Activated CD8-positive, alpha-beta memory T cell treated with anti-CD3 and anti-CD28 coated beads, Interleukin-2, amount 10 ng/mL, durations not matched to agents 7 days and 5 days (primary cell): ENCODE measurements at places on chromosomes 1 and 21.

DNA sequence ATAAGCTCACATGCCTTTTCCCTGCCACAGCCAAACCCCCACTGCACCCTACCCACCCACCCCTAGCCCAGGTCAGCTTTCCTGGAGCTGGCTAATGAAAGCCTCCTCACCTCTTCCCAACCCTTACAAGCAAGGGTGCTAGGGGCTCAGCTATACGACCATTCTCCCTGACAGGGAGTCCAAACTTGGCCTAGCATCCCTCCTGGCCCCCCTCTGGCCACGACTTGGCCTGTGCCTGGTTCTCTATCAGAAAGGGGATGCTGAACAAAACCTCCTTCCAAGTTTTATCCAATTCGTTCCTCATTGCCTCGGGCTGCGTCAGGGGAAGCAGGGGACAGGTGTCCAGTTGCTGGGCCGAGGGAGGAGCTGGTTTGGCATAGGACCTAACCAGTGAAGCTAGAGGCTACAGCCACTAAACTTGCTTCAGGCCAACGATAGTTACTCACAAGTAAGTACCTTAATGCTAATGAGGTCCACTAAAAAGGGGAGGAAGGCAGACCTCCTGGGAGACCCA lies 8.6 kb downstream of the TMEM81 start:
- no peak for DNase-seq

- no peak for DNase-seq
Observed at GRCh38 chr1:152182431-152182830, 23.4 kb upstream of the RPTN start.

- DNase-seq: no peak
Observed at GRCh38 chr1:65174585-65174984, 26.6 kb downstream of the AK4 start.

DNA sequence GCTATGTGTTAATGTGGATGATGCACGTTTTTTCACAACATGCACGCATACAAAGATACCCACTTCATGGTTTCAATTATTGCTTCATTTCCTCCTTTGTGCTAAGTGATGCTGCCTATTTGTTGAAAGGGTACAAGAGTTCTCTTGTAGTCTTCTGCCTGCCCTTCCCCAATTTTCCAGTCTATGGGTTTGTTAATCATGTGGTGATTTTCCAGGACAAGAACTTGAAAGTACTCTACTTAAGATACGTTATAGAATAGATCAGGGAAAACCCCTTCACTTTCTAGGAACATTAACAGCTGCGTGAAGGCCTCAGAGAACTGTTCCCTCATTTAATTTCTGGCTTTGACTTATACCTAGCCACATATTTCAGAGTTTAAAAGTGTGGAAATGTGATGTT lies 52.1 kb upstream of the SLC44A3 start:
- no peak for DNase-seq

- DNase-seq: no peak
Observed at GRCh38 chr21:46266946-46267345, 18.5 kb downstream of the MCM3AP start.

GRCh38 chr1:64745986-64746940 lies 1.4 kb downstream of the RAVER2 start:
- no peak for DNase-seq

GRCh38 chr21:35077975-35078374 lies 28.9 kb upstream of the RUNX1 start:
- DNase-seq: no peak

DNA sequence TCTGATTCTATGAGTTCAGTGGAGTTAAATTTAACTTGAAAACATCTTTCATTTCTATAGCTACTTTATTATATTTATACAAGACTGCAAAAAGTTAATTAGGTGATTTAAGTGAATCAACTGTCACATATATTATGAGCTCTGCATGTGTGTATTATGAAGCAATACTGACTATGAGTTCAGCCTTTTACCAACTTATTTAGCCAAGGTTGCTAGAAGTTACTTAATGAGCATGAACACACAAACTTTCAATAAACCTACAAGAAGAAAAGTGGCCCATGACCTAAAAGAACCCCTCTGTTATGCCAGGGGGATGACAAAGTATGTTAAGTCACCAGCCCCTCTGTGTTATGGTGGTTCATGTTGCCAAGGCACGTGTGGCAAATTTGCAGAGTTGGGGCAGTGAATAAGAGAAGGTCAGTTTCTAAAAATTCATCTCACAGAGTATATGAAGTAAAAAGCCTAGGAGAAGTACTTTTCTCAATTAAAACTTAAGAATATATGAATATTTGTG lies 86.7 kb upstream of the LYPLAL1 start:
- no peak for DNase-seq

DNA sequence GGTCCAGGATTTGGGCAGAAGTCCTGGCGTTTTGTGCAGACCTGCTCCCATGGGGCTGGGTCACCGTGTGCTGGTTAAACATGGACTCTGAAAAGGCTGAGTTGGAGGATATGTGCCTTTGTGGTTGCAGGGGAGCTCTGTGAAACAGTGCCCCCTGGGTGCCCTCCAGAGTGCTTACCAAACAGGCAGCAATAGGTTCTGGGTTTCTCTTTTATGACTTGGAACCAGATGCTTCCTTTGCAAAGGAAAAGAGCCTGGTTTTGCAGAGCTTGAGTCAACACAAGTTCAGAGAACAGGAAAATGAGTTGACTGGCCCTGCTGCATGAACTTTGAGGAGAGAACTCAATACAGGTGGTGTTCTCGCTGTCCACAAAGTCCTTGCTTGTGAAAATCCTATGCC lies 288.9 kb downstream of the TM2D1 start:
- no peak for DNase-seq

DNA sequence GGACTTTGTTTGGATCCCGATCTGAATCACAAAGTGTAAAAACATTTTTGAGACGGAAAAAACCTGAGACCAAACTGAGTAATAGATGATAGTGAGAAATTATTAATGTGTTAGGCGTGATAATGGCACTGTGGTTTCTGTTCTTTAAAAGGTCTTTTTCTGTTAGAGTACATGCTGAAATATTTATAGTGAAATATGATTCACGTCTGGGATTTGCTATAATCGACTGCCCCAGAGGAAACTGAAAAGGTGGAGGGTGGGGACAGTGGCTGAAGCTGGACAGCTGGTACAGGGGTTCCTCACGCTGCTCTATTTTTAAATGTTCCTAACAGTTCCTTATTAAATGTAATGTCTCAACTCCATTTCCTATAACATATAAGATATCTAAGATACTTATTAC lies 11.2 kb downstream of the URB1 start:
- no peak for DNase-seq

- peak; percentile 67 for DNase-seq
Observed at GRCh38 chr1:20212685-20213331, 26.5 kb upstream of the PLA2G2C start.

GRCh38 chr1:155279268-155279667 lies 2.0 kb downstream of the HCN3 start:
- DNase-seq: no peak

DNA sequence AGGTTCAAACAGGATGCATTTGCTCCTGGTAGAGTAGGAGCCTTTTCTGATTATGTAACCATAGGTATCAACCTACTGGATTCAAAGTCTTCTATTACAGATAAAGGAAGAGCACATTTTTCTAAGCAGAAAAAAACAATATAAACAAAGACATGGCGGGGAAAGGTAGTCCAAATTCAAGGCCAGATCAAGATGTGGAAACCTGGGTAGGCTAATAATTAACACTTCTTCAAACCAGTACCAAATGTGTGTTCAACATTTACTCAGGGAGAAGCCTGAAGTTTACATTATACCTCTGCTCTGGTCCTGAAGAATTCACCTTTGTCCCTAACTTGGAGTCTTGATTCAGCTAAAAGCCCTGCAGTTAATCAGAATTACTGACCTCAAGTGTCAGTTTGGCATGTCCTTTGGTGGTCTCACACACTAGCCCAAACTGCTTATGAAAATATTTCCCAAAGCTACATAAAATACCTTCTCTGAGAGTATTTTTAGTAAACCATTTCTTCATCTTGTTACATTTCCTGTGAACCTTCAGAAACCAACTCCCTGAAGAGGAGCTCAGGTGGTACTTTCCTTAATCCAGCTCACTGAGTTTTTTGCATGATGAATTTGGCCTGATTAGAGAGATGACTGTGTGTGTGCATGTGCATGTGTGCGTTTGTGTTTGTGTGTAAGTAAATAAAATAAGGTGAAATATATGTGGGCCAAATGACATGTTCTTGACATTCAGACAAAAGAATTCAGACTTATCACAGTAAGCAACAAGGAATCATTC lies 70.2 kb downstream of the TOR3A start:
- DNase-seq: no peak

GRCh38 chr1:234111458-234112142 lies 207.1 kb downstream of the SLC35F3 start:
- DNase-seq: no peak

DNA sequence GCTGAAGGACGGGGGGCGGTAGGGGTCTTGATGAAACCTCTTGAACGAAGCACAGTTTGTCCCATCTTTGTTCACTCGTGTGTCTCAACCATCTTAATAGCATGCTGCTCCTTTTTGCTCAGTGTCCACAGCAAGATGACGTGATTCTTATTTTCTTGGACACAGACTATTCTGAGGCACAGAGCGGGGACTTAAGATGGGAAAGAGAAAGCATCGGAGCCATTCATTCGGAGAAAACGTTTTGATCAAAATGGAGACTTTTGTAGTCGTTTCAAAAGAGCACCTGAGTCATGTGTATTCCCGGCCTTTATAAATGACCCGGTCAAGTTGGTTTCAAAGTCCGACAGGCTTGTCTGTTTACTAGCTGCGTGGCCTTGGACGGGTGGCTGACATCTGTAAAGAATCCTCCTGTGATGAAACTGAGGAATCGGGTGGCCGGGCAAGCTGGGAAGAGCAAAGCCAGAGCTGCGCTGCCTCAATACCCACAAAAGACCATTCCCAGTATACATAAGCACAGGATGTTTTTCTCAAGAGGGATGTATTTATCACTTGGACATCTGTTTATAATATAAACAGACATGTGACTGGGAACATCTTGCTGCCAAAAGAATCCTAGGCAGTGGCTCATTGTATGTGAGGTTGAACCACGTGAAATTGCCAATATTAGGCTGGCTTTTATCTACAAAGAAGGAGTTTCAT lies 18.5 kb downstream of the ETS2 start:
- no peak for DNase-seq

DNA sequence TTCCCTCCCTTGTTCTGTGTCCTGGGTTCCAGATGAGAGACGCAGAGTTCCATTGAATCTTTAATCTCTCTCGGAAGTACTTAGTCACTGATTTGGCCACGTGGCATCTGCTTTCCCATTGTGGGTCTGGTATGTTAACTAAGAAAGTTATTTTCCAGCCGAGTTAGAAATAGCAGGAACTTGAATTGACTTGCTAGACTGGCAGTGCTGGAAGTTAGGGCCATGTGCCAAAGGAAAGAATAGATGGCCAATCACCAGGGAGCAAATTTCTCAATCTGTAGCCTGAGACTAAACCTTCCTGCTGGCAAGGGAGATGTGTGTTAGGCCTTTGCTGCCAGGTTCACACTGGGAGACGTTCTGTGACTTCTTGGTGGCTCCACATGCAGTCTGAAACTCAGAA lies 24.2 kb upstream of the SLFNL1 start:
- DNase-seq: no peak

GRCh38 chr1:214857716-214858115 lies 224.8 kb upstream of the KCNK2 start:
- DNase-seq: no peak

GRCh38 chr21:38219049-38219628 lies 37.7 kb upstream of the KCNJ15 start:
- peak; percentile 53 for DNase-seq

DNA sequence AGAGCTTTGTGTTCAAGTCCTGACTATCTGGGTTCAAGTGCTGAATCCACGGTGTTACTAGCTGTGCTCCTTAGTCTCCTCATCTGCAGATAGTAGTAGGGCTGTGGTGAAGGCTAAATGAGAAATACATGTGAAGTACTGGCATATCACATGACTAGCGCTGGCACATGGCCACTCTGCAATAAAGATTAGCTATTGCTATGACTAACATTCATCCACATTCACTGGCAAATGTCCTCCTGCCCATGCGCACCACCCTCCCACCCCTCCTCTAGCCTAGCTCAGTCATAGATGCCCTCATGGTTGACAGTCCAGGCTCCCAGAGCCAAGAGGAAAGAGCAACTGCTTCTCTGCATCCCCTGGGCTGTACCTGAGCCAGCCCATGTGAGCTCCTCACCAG lies 8.5 kb upstream of the COL8A2 start:
- DNase-seq: no peak

- no peak for DNase-seq
Observed at GRCh38 chr1:100053119-100053518, 79.6 kb downstream of the SASS6 start.

GRCh38 chr1:229092377-229093237 lies 178.3 kb upstream of the RAB4A start:
- DNase-seq: no peak

- DNase-seq: no peak
Observed at GRCh38 chr21:43355266-43355924, 71.5 kb downstream of the SIK1 start.

DNA sequence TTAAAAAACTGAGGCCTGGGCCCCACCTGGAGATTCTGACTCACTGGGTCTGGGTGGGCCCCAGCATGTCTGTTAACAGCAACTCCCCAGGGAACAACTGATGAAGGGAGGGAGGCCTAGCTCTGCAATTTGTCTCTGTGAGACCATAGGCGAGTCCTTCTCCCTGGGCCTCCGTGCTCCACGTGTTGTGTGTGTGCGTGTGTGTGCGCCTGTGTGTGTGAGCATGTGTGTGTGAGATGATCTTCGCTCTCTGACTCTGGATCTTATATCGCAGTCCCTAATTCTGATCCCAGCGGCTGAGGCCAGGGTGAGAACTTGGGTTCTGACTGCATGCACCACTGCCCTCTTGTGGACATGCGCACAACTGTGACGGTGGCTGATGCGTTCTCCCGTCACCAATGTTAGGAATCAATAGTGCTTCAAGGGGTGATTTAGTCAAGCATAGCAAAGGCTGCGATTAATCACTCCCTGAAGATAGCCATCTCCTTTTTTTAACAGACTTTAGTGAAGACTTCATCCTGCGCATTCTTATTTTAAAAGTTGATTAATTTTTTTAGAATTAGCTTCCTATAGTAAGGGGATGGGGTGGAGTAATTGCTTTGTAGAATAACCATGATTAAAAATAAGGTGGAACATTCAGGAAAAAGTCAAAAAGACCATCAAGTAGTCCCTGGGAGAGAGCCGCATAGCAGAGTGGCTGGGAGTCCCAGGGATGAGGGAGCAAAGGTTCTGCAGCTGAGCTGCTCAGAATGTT lies 62.4 kb upstream of the USP24 start:
- DNase-seq: peak; percentile 87

DNA sequence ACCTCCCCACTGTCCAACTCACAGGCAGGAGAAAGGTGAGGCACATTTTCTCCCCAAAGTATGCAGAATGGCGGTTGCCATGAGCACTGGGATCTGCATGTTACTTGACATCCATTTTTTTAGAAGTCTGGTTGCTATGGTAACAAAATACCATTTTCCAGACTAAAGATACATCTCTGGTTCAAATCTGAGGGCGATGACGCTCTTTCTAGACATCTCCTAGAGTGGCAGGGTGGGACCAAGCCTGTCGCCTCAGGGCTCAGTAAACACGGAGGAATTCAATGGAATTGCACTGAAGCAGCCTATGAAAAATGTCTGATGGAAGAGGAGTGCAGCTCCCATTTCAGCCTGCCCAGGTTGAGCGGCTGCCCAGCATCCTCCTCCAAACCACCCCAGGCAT lies 21.5 kb upstream of the FAM43B start:
- DNase-seq: no peak
